ENCODE measurements at places on chromosomes 5 and 9. TPM values are rescaled to one million over a fixed set of nuclear protein-coding genes. Genes with fewer than 3 reads are reported as not detected.

Gene PPP2R2B
- total RNA-seq, result 0.12 TPM

Gene EIF4E1B
- total RNA-seq, result not detected

Gene LCN15
- total RNA-seq, result 0.59 TPM

DNA sequence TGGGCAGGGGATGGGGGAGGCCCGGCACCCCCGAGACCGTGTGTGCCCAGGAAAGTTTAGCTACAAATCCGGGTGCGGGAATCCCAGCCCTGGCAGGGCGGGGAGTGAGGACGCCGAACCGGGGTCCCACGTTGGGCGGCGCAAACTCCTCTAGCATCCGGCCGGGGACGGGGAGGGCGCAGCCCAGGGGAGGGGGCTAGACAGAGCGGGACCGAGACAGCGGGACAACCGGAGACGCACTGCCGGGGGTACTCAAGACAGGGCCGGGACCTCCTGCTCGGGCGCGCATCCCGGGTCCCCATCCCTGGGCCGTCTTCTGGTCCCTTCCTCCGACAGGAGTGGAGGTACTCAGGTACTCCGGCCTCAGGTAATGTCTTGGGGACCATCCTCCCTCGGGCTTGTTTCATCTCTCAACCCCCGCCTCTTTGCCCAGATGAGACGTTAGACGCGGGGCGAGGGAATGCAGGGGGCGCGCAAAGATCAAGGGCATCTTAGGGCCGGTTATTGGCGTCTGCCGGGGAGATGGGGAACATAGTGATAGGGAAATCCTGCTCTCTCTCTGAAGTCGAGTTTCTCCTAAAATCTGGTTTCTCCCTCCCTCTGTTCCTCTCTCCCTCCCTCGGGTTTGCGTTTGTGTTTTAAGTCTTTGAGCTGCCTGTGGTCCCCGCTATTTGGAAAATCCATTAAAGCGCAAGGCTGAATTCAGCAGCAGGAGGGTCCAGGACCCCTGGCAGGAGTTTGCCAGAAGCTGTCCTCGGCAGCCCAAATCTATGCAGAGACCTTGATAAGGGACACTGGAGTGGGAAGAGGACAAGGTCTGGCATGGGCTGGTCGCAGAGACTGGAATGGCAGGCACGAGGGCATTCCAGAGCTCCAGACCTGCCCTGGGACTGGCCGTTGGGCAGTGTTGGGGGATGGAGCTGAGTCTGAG lies 815 bp downstream of the PDZD2 start:
- DNase-seq, result peak; percentile 67

- no peak for DNase-seq
Measured at GRCh38 chr9:87499424-87500017, 1.9 kb downstream of the DAPK1 start.

DNA sequence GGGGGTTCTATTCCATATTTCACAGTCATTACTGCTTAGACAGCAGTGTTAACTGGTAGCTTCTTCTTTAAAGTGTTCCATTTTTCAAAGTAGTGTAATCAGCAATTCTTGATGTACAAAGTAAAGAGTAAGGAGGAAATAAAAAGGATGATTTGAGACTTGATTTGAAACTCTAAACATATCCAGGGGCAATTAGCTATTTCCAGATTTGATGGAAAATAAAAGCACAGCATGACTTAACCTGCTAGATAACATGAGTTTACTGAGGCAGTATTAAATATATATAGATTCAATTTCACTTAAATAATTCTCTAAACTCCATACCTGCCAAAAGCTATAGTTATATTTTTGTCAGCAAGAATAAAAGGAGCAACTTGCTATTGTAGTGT lies 29.8 kb downstream of the NR2F1 start:
- no peak for DNase-seq

DNA sequence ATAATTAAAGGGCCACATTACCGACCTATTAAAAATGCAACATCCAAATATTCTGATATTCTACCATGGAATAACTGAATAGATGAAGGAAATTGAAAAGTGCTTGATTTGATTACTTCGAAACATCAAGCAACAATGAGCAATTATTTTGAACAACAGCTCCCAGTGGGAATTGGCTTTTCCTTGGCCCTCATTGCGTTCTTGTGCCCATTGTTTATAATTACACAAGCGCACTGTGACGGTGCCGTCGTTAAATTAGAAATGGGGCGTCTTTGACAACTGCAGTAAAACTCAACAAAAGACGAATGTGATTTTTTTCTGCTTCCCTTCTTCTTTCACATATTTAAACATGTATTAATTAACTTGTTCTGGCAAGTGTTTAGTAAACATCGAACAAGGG lies 61.6 kb downstream of the CDH6 start:
- DNase-seq, result no peak

- DNase-seq, result no peak
Measured at GRCh38 chr5:123125962-123126732, 37.1 kb downstream of the PRDM6 start.

DNA sequence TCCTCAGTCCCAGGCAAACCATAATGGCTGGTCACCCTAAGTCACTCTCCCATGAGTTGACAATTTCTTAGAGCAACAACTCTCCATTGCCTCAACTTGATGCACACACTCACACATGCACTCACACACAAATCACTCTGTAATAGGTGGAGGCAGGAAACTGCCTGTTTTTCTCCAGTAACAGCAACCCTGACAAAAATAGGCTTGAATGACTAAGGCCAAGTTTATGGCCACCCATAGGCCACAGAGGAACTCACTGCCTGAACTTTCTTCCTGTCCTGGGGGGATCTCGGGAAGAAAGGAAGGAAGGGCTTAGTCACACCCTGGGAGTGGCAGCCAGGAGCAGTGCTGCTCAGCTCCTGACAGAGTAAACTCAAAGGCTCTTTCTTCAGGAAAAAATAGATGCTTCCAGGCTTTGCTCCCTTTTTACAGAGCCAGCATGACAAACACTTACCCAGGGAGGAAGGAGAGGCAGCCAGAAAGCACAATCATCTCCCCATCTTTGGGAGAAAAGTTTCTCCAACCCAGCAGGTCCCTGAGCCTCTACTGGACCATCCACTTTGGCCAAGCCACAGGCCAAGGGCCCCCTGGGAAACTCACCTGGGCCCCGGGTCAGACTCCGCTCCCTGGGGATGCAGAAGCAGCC lies 368 bp downstream of the SH3TC2 start:
- peak; percentile 39 for DNase-seq
